CD4-positive, alpha-beta T cell (primary cell): ENCODE measurements at places on chromosomes 6 and 20.

DNA sequence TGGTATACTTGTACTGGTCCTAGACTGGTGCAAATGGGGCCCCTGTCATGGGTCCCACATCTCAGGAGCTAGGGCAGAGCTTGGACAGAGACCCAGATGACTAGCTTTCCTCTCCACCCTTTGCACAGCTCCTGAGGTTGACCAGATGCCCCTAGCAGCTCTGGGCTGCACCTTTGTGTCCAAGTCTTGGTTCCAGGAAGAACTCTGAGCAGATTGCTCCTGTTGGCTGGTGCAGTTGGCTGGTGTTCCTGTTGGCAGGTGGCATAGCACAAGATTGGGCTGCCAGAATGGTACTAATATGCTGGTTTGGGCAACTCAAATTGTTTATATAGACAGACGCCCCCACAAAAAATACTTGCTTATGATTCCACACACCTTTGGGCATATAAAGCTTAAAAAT, 89.4 kb upstream of the EZR start:
- no peak for DNase-seq

DNA sequence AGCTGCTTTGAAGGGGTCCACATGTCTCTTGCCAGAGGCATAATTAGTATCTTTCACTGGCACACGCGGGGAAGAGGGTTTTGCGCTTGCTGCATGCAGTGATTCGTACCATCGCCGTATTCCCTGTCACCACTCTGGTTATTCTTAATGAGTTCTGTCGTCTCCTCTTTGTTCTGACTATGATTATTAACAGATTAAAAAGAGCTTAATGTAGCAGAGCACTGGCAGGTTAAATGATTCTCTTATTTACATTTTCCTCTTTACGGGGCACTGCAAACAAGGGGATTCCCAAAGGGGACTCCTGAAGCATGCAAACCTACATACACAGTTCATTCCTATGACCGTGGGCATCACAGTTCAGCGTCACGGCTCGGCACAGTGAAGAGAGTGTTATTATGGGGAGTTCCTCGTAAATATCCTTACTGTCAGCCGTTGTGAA, 204.8 kb downstream of the DTNBP1 start:
- no peak for DNase-seq

DNA sequence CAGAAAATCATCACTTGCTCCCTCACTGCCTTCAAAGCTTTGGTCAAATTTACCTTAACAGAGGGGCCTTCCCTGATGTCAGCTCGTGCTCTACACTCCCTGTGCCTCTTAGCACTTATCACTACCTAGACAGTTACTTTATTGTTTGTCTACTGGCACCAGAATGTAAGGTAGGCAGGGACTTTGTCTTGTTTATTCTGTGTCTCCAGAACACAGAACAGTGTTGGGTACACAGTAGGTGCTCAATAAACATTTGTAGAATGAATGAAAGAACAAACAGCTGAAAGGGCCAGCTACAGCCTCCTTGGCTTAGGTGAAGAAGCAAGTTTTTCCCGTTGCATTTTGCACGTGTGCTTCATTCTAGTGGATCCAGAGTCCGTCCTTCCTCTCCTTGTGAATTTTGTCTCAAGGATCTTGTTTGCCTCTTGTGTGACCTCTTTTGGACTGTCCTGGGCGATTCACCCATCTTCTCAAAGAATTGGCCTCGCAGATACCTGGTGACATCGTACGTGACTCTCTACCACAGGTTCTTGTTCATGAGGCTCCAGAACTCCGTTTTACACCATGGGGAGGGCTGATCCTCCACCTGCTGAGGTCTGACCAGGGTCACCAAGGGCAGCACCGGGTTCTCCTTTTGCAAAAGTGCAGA, 84.2 kb upstream of the ARMC2 start:
- DNase-seq, result no peak

DNA sequence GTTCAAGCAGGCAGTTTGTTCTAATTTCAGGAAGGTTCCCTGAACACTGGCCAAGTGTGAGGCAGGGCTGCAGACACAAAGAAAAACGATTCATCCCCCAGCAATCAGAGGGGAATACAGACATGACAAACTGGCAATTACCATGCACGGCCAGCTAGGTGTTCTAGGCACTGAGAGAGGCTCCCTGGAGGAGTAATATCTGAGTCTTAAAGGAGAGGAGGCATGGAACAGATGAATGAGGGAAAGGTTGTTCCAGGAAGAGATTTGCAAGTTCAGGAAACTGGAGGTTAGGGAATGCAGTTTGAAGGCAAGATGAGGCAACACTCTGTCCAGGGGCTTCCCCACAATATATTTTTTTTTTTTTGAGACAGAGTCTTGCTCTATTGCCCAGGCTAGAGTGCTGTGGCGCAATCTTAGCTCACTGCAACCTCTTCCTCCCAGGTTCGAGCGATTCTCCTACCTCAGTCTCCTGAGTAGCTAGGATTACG, 11.1 kb downstream of the RRAGD start:
- no peak for DNase-seq
